ENCODE measurements at places on chromosomes 7 and 10.

DNA sequence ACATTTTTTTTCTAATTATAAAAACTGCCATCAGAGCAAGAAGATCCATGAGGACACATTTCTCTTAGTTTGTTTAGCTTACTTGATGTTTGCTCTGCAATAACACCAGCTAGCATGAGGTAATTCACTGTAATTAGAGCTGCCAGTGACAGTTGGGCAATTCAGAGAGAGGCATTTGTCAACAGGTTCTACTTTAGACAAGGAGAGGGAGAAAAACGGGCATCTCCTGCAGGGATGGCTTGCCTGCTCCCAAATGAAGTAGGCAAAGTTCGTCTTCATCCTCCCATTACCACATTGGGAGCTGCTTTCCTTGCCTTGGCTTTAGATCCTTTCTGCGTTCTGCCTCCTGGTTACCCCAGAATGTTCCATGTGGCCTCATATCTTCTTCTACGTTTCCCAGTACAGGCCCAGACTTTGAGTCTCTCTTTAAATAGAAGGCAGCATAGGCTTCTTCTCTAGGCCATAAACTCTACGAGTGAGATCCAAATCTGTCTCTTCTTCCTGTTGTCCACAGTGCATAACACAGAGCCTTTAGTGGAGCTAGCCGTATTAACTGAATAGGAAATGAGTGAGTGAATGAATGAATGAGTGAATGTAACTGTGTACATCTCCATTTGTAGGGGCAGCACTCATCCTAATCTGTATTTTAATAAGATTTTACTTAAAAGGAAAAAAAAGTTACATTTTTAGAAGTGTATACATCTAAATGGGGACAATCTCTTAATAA, 21.2 kb downstream of the ASB15 start:
- DNase-seq: no peak

- no peak for DNase-seq
These were observed 356.4 kb downstream of the GALNT17 start for GRCh38 chr7:71488308-71488707.

- no peak for DNase-seq
These were observed 699 bp downstream of the NRAP start for GRCh38 chr10:113663142-113663541.

DNA sequence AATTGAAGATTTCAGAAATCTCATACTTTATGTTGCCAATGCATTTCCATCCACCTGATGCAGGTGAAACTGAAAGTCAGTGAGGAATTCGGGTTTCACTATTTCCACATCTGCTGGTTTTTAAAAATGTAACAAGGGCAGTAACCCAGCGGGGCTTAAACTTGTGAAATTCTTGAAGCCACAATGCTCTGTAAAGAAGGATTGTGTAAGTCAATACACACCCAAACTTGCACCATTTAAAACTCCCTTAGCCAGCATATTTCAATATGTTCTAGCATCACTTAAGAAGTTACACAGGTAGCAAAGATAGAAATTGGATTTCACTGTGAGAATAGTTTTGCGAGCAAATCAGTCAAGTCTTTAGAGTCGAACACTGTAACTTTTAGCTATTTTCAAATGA, 386.1 kb downstream of the PLXDC2 start:
- DNase-seq: peak; percentile 48

DNA sequence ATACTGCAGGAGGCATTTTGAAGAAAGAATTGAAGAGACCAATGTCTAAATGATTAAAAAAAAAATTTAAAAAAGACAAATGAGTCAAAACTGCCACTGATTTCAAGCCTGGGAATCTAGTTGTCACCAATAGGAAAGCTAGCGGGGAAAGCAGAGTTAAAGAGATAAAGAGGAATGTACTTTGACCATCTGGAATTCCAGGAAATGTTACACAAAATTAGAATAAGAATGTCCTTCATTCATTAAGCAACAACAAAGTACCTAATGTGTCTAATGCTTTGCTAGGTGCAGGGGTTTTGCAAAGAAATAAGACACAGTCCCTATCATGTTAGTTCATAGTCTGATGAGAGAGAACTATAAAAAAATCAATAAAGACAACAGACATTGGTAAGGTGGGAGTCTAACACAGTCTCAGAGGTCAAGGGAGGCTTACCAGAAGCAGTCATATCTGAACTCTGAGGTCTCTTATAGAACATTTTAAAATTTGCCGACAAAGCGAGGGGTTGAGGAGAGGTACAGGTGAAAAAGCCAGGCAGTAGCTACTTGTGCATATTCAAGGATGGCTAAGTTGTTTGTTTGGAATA, 8.8 kb upstream of the TYSND1 start:
- no peak for DNase-seq

DNA sequence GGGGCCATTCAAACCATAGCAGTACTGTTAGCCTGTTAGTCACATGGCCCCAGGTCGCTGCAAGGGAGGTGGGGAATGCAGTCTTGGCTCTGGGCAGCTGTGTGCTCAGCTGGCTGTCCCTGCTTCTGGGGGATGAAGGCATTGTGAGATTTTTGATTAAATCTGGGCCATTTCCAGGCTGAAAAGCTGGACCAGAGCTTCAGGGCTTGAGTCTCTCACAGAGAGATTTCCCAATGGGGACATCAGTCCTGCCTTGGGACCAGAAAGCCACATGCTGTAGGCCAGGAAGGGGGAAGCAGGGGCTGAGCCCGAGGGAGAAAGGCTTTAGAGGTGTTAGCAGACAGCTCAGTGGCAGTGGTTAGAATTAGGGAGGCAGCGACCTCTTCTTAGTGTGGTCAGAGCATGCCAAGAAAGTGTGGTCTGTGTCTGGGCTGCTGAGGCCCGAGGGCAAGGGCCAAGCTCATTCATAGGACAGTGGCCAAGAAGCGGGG, 33.6 kb downstream of the PALD1 start:
- no peak for DNase-seq

GRCh38 chr10:103544657-103545310, 51.3 kb downstream of the NEURL1 start:
- no peak for DNase-seq

All from suppressor macrophage treated with lipopolysaccharide for 4 hours (primary cell).